ENCODE measurements at places on chromosomes 16 and 17. TPM values are rescaled to one million over a fixed set of nuclear protein-coding genes. Genes with fewer than 3 reads are reported as not detected.

DNA sequence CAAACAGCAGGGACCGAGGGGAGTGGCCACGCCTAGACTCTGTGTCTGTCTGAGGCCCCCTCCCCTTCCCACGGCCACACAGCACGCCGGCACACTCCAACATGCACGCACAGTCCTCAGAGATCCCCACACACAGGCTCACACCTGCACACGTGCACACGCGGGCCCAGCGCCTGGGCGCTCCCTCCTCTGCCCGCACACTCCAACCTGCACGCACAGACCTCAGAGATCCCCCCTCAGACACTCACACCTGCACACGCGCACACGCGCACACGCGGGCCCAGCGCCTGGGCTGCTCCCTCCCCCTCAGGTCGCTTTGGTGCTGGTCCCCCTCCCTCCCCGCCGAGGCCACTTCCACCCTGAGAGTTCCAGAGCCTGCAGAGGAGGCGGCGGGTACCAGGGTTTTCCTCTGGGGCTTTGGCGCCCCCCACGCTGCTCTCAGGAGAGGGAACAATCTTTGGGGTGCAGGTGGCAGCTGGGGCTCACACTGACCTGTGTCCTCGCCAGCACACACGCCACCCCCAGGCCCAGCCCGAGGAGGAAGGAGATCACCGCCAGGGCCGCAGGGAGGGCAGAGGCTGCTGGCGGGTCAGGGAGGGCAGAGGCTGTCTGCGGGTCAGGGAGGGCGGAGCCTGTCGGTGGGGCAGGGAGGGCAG, 1.6 kb downstream of the CD7 start:
- H3K36me3 ChIP-seq: no peaks in the 10 kb centered on the region
- H3K4me3 ChIP-seq: no peak overlapping the region
- H3K27me3 ChIP-seq: peaks cover 21% of the 10 kb centered on the region
- H3K27ac ChIP-seq: no peak overlapping the region

The SECTM1 gene
- 2.1 TPM for total RNA-seq

DNA sequence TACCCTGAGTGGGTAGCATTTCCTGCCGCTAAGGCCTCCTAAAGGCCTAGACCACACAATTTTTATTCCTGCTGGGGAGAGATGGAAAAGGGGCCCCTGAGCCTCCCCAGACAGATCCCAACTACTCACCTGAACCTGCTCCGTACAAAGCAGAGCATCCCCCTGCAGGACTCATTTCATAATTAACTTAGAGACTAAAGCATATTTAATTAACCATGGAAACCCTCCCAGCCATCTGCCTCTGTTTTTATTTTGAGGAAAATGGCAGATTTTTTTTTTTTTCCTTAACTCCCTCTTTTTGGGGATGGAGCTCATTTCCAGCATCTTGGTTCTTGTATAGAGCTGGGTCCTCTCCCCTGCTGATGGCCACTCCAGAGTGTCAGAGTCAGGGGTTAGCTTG, 96.5 kb upstream of the CRHR1 start:
- H3K4me3 ChIP-seq: no peak overlapping the region
- H3K4me1 ChIP-seq: no peaks in the 10 kb centered on the region
- DNase-seq: no peak
- peaks cover 46% of the 10 kb centered on the region for H3K27me3 ChIP-seq
- H3K36me3 ChIP-seq: no peaks in the 10 kb centered on the region

GRCh38 chr17:61904094-61904710, 23.6 kb downstream of the INTS2 start:
- peaks cover 23% of the 10 kb centered on the region for H3K36me3 ChIP-seq
- no peaks in the 10 kb centered on the region for H3K27me3 ChIP-seq
- no peak overlapping the region for H3K27ac ChIP-seq
- no peak overlapping the region for H3K4me3 ChIP-seq
- H3K4me1 ChIP-seq: no peaks in the 10 kb centered on the region

DNA sequence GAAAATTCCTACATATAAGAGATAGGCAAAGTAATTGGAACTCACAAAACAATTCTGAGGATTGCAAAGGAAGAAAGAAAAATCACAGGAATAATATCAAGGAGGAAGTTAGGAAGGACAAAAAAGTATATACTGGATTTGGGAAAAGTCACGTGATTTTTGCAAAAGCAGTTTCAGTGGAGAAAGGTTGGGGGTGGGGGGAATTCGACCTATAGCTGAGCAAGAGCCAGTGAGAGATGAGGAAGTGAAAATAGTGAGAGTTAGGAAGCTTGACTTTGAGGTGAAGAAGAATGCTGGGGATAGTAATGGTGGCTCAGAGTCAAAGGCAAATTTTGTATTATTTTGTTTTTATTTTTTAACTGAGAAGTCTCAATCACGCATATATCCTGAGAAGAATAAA, 438.0 kb upstream of the PMFBP1 start:
- no peaks in the 10 kb centered on the region for H3K27me3 ChIP-seq
- no peaks in the 10 kb centered on the region for H3K36me3 ChIP-seq
- DNase-seq: no peak
- H3K4me1 ChIP-seq: peaks cover 40% of the 10 kb centered on the region

GRCh38 chr17:80393961-80394360, 21.0 kb upstream of the ENDOV start:
- no peak for DNase-seq
- no peak overlapping the region for H3K27ac ChIP-seq
- peaks cover 19% of the 10 kb centered on the region for H3K4me1 ChIP-seq

DNA sequence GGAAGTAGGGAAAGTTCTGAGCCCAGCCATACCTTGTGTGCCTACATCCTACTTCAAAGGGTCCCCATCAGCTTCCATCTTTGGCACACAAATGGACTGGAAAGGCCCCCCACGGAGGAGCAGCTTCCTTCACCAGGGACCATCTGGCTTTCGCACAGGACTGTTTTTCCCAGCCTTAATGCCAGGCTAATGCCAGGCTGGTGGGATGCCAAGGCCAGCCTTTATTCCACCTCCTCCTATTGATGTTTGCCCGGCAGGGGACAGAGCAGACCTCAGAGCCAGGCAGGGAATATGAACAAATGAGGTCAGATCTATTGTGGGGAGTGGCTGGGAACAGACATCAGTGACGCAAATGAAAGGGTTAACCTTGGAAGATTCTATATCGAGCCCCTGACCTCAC, 5.7 kb downstream of the GPR179 start:
- no peaks in the 10 kb centered on the region for H3K36me3 ChIP-seq
- H3K27ac ChIP-seq: no peak overlapping the region
- H3K4me1 ChIP-seq: peaks cover 3% of the 10 kb centered on the region
- H3K27me3 ChIP-seq: peaks cover 15% of the 10 kb centered on the region
- no peak for DNase-seq
- H3K4me3 ChIP-seq: no peak overlapping the region
